ENCODE measurements at places on chromosomes 5 and 9.

- no peak for DNase-seq
These were observed 146.9 kb upstream of the DMRT1 start for GRCh38 chr9:694403-695154.

DNA sequence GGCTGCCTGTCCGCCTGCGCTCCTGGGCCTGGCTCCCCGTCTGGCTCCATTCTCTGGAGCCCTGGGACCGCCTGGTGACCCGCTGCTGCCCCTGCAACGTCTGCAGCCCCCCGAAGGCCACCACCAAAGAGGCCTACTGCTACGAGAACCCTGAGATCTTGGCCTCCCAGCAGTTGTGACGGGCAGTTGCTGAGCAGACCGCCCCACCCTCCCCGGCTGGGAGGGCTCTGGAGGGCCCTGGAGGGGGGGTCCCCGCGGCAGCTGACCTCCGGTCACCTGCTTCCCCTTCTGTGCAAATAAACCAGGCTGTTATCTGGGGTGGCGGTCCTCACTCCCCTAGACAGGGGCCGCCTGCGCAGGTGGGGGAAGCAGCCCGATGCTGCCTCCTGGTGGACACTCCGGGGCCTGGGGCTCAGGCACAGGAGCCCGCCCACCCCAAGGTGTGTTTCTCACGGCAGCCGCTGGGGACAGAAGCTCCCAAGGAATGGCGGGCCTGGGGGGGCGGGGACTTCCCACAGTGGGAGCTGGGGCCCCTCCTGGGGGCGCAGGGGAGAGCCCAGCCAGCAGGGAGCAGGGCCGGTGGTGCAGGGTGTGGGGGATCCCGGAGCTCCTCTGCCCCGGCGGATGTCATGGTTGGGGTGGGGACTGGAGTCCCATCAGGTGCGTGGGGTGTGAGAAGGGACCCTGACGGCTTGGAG, 4.7 kb upstream of the TUBB4B start:
- DNase-seq = peak; percentile 94

GRCh38 chr5:2102819-2103776, 220.4 kb upstream of the IRX4 start:
- no peak for DNase-seq

GRCh38 chr9:127909839-127910273, 7.0 kb downstream of the ST6GALNAC4 start:
- DNase-seq = no peak

DNA sequence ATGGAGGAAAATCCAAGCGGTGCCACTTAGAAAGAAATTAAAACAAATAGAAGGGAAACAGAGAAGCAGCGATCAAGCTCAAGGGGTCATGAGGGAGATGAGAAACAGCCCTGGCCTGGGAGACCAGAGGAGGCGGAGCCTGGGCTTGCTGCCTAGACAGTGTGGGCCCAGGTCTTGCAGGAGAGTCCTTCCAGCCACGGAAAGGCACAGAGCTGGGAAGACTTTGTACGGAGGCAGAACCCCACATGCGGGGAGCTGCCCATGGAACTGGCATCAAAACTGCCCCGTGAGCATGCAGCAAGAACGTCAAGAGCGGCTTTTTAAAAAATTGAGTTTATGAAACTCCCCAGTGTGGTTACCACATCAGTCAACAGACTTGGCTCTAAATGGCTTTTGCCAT, 119.4 kb downstream of the IRX1 start:
- no peak for DNase-seq

DNA sequence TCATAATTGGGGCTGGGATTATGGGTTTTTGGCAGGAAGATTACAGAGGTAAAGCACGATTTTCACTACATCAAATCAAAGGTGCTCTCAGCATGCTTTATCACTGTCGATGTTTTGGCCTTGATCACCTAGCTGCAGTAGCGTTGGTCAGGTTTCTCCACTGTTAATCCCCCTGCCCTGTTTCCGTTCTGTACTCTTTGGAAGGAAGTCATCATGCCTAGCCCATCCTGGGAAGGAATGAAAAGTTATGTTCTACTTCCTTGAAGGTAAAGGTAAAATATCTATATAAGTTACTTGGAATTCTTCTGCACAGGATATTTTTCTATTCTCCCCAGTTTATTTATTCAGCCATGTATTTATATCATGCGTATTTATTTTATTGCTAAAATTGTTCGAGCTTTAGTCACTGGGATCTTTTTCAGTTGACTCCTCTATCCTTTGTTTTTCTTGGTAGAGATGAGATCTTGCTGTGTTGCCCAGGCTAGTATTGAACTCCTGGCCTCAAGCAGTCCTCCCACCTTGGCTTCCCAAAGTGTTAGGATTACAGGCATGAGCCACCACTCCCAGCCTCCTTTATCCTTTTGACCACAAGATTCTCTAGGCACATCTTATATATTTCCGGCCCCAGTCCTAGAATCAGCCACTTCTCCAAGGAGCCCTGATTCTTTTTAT, 25.3 kb downstream of the FAF2 start:
- no peak for DNase-seq

GRCh38 chr5:13939638-13940037, 4.8 kb downstream of the DNAH5 start:
- no peak for DNase-seq

GRCh38 chr5:68499987-68500386, 284.4 kb downstream of the PIK3R1 start:
- DNase-seq = no peak

DNA sequence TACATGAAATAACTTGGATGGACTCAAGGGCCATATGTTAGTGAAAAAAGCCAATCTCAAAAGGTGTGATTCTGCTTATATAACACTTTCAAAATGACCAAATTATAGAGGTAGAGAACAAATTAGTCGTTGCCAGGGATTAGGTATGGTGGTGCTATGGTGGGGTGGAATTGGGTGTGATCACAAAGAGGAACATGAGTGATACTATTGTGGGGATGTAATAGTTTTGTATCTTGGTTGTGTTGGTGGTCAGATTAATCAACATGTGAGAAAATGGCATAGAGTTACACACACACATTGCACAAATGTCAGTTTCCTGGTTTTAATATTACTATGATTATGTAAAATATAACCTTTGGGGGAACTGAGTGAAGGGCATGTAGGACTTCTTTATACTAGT, 31.9 kb downstream of the CAMK4 start:
- DNase-seq = no peak

- DNase-seq = no peak
These were observed 98.2 kb downstream of the USP20 start for GRCh38 chr9:129933185-129934040.

All from stimulated activated CD4-positive, alpha-beta T cell treated with anti-CD3 and anti-CD28 coated beads, Interleukin-2, amount 100 ng/mL, for 48 hours (primary cell).